Stimulated activated CD8-positive, alpha-beta memory T cell treated with anti-CD3 and anti-CD28 coated beads, Interleukin-4, amount 100 ng/mL, for 4 hours (primary cell): ENCODE measurements at places on chromosomes 11 and 22.

- no peak for DNase-seq
These were observed 2.7 kb upstream of the PIM3 start for GRCh38 chr22:49957826-49958365.

- no peak for DNase-seq
These were observed 168.7 kb downstream of the WT1 start for GRCh38 chr11:32266601-32267000.

DNA sequence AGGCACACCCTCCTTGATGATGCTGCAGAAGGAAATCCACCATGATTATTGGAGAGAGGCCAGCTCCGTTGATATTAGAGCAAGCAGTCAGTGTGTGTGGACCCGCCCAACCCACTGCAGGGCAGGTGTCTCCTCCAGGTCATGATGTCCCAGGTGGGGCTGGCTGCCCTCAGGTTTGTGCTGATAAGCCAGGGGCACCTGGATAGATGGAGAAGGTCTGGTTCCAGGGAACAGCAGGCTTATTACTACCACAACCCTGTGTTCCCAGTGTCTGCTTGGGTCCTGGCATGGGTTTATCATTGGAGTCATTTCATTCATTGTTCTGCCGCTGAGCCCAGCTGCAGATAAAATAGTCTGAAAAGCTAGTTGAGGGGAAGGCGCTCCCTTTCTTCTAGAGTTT is 181.1 kb upstream of the NECTIN1 start:
- DNase-seq: no peak

- no peak for DNase-seq
These were observed 1.5 kb downstream of the SLC43A1 start for GRCh38 chr11:57513911-57514537.

DNA sequence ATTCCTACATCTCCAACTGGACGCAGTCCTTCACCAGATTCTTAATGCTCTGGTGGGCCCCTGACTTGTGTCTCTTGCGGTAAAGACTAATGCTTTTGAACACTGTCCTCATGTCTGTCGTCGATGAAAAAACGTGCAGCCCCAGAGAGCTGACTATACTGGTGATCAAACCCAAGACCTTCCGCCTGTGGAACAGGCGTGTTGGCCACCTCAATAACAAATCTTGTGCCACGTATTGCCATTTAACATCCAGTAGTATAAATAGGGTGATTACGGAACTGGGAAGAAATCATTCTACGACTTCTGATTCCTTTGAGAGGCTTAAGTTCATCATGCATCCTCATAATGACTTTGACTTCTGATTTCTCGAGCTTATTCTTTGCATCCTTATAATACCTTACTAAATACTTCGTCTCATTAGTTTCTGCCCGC is 45.6 kb downstream of the OR4D9 start:
- DNase-seq: no peak

DNA sequence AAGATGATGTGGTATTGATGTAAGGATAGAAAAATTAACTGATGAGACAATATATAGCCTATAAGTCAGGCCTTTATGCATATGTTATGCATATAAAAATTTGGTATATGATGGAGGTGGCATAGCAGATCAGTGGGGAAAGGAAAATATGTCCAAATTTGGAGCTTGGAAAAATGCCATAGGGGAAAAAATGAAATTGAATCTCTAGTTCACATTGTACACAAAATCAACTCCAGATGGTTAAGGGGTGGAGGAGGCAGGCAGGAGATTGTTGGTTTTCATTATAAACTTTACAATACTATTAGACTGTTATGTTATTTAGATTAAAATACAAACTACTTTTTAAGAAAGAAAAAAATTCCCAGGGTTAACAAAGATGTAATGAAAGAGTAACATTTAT is 15.1 kb upstream of the CD3E start:
- no peak for DNase-seq

DNA sequence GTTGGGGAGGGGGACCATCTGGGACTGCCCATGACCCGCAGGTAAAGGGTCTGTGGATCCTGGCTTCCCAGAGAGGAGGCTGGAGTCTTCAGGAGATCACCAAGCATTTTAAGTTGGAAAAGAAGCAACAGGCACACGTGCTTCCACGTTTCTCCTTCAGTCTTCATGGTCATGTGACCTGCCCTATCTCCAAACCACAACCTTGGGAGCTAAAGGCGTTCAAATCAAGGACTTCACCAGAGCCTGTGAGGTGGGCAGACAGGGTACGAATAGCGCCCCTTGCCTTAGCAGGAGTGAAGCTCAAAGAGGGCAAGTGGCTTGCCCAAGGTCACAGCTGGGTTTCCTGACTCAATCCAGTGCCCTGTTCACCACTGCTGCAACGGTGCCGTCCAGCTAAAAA is 6.7 kb downstream of the TMEM184B start:
- no peak for DNase-seq

- peak; percentile 43 for DNase-seq
These were observed 5.4 kb downstream of the PLA2G6 start for GRCh38 chr22:38176170-38176741.

DNA sequence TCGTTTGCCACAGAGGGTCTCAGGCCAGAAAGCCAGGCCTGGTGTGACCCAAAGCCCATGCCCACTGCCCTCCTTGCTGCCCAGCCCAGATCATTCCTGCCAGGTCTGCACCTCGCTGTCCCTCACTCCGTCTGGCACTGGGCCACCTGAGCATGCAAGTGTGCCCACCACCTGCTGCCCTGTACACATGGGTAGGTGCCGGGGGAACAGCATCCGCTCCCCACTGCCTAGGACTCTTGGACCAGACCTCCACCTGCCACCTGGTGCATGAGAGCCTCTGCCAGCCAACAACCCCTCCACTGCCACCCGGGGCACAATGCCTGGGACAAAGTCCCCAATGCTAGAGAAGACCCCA is 12.5 kb downstream of the MGAT3 start:
- no peak for DNase-seq
